ENCODE measurements at places on chromosomes 5 and 9.

DNA sequence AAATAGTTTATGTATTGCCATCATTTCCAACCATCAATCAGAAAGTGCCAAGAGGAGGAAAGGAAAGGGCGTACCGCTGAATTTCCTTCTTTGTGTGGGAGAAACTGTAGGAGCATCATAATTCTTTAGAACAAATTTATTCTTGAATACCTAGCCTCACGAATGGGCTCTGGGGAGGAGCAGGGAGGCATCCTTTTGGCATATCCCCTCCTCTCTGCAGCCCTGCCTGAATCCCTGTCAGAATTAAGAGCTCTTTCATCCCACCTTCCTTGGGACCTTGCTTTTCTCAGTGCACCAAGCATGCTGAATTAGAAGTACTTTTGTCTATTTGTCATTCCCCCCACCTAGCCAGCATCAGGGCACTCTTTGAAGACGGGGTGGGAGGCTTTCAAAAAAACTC is 189.4 kb downstream of the MAPKAP1 start:
- DNase-seq = no peak

- DNase-seq = no peak
These were observed 360.5 kb downstream of the ICE1 start for GRCh38 chr5:5783021-5783420.

- DNase-seq = no peak
These were observed 320.0 kb downstream of the ENC1 start for GRCh38 chr5:74320526-74320925.

- peak; percentile 4 for DNase-seq
These were observed 50.9 kb upstream of the DMRTA1 start for GRCh38 chr9:22395687-22396141.

- no peak for DNase-seq
These were observed 120.7 kb downstream of the PAPPA start for GRCh38 chr9:116274293-116274692.

DNA sequence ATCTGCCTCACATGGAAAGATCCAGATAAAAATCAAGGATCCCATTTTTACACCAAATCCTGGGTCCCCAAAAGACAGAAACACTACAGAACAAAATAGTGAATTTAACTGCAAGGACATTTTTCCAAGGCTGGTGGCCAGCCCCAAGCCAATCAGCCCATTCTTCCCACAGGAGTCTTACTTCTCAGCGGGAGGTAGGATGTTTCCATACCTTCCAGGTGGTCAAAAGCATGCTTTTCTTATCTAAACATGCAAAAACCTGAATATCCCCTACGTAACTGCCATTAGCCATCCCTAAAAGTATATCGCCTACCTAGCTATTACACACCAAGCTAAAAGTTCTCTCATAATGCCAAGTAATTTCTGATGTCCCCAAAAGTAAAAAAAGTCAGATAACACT is 20.6 kb downstream of the TMEM161B start:
- no peak for DNase-seq

DNA sequence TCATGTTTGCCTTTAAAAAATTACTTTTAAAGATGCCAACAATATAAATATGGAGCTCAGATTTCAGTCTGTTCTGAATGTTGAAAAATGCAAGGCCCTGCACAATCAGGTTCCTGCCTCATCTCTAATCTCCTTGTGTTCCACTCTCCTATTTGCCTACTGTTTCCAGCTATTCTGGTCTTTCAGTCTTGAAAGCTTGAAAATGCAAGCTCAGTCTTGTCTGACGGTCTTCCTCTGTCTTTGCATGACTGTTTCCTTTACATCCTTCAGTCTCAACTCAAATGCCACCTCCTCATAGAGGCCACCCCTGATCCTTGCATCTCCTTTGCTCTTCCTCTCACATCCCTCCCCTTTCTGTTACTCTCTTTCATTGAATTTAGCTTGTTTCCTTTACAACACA is 354.9 kb downstream of the KIF4B start:
- DNase-seq = no peak

DNA sequence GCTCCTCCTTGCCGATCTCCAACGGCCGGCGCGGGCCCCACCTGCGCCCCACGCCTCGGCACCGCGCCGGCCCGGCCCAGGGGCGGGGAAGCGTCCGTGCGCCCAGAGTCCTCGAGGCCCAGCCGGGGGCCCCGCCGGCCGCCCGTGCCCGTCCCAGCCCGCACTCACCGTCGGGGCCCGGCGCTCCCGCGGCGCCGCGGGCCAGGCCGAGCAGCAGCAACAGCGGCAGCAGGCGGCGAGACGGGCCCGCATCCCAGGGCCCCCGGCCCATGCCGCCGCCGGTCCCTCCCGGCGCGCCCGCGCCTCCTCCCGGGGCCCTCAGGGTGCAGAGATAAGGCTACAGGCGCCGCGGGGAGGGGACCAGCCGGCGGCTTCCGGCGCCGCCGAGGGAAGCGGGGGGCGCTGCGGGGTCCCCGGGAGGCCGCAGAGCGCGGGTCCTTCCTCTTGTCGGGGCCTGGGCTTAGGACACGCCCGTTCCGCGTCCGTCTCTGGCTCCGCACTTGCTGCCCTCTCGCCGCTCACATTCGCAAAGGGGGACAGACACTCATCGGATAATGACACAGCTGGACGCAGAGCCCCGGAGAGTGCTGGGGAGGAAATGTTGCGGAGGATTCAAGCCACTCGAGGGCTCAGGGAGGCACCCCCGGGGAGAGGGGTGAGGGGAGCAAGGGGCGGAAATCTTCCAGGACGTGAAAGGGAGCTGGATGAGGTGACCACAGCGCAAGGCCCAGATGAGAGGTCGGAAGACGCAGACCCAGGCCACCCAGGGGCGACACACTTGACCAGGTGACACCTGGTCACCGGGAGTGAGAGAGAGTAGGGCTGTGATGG is at the start of gene SUSD1:
TSS of gene SUSD1 (minus strand) at position 333 of the 831 bp plus-strand sequence. CDS start at position 271, 62 bp downstream.
- DNase-seq = peak; percentile 33

DNA sequence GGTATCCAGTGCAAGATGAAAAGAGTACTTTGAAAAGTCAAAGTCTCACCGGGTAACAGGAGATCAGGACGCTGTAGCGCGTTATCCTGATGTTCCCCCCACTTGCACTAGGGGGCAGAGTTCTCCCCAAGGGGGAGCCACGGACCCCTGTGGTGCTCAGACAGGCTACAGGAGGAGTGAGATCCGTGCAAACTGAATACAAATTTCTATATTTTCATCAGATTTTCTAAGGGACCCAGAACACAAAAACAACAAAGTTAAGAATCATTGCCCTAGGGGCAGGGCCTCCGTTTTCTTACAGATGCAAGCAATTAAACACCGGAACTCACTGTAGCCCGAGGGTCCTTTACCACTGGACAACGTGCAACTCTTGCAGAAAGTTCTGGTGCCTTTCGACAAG is 2.0 kb downstream of the MYO10 start:
- peak; percentile 79 for DNase-seq

DNA sequence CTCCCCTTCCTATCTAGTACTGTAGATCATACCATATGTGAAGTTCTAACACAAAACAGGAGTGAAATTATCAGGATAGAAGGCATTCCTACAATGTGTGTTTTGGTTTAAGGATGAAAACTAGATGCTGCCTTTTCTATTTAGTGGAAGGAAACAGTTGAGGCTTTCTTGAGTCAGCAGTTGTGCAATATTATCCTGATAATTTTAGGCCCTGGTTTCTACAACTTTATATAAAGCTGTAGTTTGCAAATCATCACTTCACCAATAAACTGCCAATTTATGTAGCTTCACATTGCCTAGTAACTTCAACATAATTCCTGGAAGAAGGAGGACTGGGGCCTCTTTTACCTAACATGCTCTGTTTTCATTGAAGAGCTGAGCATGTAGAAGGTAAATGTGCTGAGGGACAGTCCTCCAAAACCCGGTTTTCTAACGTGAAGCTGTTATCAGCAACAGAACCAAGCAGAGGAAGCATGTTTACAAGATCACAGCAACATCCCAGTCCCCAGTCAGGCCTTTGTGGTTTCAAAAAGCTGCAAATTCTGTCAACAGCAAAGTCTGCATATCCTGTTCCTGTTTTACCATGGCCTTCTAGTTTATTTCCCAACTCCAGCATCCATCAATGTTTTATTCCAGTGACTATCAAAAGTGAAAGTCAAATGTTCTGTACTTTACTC is 513.4 kb upstream of the MEF2C start:
- DNase-seq = peak; percentile 58

- peak; percentile 14 for DNase-seq
These were observed 376.1 kb downstream of the BRINP1 start for GRCh38 chr9:118992813-118993794.

DNA sequence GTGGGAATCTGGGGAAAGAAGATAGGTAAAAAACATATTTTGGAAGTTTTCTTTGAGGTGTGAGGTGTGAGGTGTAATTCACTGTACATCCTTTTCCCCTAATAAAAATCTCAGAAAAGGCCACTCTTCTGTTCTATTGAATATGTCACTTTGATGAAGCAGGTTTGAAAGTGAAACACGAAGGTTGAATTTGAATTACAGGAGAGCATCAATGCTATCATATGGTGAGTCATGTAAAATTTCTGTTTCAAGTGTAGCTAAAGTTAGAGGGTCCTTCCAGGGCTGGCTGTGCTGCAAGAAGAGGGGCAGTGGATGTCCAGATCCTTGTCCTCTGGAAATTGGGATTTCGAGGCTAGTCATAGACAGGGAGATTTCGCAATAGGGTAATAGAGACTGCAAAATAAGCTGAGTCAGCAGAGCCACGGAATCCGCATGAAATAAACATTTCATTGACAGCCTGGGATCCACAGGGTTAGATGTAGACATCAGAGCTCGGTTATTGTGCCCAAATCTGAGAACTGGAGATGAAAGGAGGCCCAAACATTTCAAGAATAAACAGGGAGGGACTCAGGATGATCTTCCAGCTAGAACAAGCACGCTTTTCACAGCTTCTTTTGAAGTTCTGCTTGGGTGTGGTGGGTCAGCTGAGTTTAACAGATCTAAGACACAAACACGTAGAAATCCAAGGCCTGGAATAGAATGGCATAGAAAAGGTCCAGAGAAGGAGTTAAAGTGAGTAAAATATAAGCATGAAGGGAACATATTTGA is 194.4 kb upstream of the CDKN2B start:
- peak; percentile 33 for DNase-seq

DNA sequence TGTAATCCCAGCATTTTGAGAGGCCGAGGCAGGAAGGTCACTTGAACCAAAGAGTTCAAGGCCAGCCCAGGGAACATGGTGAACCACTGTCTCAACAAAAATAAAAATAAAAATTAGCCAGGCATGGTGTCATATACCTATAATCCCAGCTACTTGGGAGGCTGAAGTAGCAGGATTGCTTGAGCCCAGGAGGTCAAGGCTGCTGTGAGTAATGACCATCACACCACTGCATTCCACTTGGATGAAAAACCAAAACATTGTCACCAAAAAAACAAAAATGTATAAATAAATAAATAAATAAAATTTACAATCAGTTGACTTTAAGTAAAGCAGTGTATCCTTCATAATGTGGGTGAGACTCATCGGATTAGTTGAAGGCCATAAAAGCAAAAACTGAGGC is 541.4 kb downstream of the CSNK1G3 start:
- no peak for DNase-seq

DNA sequence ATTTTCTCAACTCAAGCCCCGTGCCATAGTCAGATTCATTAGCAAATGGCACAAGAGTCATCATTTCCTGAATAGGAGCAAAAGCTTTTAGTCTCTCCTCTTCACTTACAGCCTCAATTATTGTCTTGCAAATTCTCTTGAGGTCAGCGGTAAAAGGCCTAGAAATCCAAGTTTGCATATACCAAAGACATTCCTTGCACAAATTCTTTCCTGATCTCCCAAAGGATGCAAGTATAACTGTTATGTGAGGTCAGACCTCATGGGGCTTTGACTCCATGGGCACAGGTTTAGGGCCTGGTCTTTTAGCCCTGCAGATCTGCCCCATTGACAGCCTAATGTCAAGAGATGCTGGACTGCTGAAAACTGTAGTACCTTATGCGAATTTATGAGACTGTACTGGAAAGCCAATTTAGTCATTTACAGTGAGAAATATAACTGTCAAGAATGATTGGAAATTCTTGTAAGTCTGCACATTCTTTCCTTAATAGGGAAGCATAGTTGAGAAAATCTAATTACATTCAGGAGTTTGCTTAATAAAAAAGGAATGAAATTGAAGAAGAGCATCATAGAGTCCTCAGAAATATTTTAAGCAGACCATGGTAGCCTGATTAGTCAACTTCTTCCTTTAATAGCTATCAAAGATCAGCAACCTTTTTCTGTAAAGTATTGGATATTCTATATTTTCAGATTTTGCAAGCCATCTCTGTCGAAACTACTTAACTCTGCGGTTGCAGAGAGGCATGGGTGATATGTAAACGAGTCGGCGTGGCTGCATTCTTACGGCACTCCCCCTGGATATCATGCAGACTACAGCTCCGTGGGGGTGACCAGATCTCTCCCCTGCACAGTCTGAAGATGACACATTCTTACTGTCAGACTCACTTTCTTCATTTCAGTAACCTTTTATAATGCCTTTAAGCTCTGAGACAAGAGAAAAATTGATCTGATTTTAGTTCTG is 45.2 kb downstream of the GCNT4 start:
- DNase-seq = peak; percentile 82

DNA sequence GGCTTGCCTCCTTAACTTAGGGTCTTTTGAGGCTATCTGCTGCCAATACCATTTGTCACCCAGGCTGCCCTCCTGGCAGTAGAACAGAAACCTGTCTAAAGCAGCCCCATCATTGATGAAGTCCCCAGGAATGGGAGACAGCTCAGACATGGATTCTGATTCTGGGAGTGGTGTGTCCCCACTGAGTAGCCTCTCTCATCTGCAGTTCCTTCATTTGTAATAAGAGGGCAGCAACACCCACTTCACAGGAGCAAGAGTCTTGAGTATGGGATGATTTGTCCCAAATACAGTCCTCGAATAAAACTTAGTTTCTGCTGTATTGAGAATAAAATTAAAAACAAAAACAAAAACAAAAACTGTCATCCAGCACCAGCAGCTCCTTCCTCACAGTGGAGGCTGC is 167.6 kb downstream of the ASTN2 start:
- no peak for DNase-seq

DNA sequence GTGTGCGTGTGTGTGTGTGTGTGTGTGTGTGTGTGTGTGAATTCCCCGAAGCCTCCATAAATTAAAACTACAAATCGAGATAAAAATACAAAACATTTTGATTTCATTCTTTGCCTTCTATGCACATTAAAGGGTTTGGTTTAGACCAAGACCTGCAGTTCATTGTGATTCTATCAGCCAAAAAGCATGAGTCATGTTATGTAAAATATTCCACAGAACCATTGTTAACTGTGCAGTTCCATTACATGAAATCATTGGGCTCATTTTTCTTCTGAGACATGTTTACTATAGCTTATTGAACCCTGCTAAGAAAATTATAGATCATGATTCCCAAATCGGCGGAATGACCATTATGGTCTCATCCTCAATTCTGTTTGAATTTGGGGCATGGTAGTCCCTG is 11.7 kb downstream of the CAVIN4 start:
- peak; percentile 52 for DNase-seq

GRCh38 chr5:35847961-35848360 is 8.7 kb upstream of the IL7R start:
- DNase-seq = no peak

- no peak for DNase-seq
These were observed 32.6 kb upstream of the GPX3 start for GRCh38 chr5:150987746-150988145.

DNA sequence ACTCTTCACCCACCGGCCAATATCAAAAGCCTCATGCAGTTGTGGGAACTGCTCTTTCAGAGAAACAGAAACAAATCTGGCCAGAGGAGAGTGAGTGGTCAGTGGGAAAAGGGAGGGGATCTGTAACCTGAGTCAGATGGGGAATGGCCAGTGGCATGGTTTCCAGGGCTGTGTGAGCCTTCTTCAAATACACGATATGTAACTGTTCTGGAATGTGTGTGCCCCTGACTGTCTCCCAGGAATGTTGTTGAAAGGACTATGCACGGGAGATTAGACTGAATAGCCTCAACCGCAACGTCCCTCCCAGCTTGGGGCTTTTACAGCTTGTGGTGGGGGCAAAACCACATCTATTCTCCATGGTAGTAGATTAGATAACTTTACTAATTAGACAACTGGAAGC is 60.8 kb downstream of the SH3TC2 start:
- DNase-seq = peak; percentile 98
